Kidney capillary endothelial cell (primary cell): ENCODE measurements at places on chromosomes 3 and 15.
A peak's percentile ranks its signal among the peaks of the same experiment; 100 is the strongest.

DNA sequence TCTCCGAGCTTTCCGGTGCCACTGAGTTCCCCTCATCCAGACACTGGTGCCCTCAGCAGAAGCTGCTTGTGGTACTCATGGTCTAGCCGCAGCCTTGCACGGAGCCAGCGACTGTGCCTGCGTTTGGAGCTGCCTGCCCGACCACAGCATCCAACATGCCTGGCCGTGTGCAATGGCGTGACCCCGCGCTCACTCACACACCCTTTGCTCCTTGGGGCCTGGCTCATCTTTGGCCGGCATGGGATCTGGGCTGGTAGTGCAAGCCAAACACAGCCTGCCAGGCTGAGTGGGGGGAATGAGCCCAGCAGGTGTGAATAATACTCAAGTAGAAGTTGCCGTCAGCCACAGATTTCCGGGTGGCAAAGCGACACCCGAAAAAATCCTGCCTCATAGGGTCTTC lies 1178.7 kb upstream of the GBE1 start:
- DNase-seq: no peak

- DNase-seq: peak; percentile 81
Observed at GRCh38 chr3:57952208-57952631, 56.0 kb upstream of the FLNB start.

DNA sequence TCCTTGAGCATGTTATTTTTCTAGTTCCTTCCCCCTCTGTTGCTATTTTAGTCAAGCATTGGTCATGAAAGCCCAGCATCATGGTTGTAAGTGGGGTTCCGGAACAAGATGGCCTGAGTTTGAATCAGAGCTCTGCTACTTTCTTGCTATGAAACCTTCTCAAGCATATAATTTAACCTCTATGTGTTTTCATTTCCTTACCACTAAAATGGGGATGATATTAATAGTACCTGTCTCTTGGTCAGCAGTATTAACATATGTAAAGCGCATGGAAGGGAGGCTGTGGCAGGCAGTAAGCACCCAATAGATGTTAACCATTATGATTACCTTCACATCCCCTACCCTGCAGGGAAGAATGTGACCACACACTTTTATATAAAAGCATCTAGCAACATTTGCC lies 14.3 kb upstream of the SPRED1 start:
- DNase-seq: no peak

DNA sequence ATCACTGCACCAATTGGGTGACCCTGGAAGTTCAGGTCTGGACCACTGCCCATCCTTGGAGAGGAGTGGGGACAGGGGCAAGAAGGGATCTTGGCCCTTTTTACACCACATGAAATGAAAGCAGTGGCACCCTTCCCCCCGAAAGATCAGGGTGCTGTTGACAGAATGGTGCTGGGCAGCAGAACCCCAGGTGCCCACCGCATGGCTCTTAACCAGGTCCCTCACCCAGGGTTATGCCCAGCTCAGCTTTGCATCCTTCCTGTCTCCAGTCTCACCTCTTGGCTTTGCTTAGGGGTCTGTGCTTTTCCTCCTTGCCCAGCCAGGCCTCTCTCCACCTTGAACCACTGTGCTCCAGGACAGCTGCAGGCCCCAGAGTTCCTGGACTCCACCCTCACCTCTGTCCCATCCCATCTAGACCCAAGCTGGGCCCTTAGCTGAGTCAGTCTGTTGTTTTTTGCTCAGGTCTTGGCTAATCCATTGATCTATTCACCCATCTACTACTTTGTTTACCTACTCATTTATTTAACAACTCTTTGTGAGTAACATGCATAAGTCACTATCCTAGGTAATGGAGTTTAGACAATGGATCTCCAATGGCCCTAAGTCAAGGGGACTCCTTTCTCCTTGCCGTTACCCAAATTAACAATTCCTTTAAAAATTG lies 77.1 kb upstream of the PRR23E start:
- no peak for DNase-seq

DNA sequence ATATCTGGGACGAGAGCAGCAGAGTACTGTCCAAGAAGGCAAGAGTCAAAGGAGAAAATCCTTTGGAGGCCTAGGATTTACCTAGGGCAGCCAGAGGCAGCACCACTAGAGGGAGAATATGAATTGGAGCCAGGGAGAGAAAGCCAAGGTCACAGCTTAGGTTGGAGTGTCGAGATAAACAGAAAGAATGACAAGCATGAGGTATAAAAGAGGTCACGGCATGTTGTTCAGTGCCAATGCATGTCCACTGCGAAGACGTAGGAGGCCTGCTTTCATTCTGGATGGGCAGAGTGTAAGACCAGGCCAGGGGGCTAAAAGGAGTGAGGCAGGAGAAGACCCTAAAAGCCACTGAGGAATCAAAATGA lies 47.2 kb downstream of the THBS1 start:
- no peak for DNase-seq

DNA sequence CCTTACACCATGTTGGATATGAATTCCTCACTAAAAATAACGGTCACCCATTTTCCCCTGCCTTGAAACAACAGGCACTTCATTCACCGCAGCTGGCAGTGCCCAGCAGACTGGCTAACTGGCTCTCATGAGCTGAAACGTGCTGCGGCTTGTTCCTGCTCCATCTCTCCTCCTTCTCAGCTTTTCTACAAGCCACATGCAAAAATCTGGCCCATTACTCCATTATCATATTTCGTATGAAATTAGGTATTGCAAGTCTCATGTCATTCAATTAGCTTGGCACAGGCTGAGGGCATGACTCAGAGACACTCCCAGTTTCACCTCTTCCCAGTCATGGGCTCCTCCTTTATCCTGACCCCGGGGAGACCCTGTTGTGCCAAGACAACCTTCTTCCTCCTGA lies 60.0 kb downstream of the MAGEF1 start:
- no peak for DNase-seq

- no peak for DNase-seq
Observed at GRCh38 chr3:9173445-9173844, 76.0 kb downstream of the SRGAP3 start.

DNA sequence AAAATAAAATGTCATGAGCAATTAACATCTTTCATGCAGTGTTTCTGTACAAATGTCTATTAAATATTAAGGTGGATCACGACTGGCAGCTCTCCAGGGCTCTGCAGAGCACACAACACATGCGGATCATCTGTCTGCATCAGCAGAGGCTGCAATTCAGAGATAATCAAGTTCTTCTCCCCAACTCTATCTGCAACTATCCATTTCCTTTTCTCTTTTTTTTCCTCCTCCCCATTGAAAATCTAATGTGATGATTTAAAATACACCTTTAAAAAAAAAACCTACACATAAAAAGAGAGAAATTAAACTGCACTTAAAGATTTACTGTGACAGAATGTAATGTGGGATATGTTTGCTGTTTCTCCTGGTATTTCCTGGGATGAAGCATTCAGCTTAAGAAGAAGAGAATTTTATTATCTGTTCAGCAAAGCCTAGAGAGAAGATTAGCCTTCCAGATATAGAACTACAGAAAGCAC lies 352.6 kb upstream of the CCDC54 start:
- no peak for DNase-seq
